ENCODE measurements at places on chromosomes 5 and 9.
A peak's percentile ranks its signal among the peaks of the same experiment; 100 is the strongest.

DNA sequence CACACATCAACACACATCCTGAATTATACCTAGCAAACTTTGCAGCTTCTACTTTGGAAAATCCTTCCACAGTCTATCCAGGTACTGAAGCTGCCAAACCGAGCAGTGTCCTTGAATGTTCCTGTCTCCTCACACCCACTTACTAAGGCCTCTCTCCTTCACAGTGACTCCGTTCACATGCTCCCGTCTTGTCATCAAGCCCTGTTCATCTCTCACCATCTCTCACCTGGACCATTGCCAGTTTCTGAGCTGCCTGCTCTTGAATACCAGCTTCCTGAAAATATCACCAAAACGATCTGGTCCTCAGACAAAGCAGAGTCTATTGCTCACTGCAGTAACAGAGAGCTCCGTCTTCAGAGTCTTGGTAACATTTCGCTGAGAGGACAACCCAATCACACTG is 57.4 kb downstream of the GCNT1 start:
- DNase-seq = no peak

GRCh38 chr5:161847941-161848391 is at the start of gene GABRA1:
TSS of gene GABRA1 (plus strand) at chr5:161848120. CDS start at chr5:161850811, 2,691 bp downstream.
- no peak for DNase-seq

DNA sequence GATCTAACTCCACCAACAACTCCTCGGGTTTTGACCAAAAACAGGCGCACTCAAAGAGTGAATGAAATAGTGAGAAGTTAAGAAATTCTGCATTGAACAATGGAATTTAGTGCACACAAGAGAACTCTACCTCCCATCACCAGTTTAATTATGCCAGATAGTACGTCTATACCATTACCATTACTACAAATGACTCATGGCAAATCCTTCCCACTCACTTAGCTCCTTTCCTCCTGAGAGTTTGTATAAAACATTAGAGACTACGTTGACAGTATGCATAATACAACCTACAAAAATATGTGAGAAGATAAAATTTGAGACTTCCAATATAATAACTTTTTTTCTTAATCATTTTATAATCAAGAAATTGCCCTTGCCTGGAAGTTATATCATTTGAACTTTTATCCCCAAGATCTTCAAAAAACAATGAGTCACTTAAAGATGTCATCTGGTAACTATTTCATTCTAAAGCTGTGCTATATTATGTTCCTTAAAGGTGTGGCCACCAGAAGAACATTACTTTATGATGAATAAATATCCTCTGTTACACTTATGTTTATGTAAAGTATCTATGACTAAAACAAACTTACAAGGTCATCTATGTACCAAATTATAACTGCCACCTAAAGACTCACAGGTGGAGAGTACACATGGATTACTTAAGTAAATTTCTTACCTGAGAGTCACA is 297.9 kb upstream of the PTGER4 start:
- no peak for DNase-seq

DNA sequence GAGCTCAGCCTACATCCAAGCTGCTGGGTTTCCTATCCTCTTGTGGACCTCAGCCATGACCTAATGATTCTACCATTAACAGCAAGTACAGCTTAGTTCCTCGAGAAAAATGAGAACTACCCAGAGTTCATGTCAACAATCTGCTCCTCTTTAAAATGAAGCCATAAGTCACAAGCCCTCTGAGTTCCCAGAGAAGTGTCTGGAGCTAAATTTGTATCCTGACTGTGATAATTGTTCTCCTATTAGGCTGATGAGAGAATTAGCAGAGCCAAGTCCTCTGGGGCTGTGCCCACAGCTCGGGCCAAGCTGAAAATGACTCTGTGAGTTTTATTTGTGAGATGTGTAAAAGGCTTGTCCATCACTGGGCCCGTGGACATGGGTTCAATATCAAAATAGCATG is 145.1 kb upstream of the SMIM23 start:
- DNase-seq = no peak

DNA sequence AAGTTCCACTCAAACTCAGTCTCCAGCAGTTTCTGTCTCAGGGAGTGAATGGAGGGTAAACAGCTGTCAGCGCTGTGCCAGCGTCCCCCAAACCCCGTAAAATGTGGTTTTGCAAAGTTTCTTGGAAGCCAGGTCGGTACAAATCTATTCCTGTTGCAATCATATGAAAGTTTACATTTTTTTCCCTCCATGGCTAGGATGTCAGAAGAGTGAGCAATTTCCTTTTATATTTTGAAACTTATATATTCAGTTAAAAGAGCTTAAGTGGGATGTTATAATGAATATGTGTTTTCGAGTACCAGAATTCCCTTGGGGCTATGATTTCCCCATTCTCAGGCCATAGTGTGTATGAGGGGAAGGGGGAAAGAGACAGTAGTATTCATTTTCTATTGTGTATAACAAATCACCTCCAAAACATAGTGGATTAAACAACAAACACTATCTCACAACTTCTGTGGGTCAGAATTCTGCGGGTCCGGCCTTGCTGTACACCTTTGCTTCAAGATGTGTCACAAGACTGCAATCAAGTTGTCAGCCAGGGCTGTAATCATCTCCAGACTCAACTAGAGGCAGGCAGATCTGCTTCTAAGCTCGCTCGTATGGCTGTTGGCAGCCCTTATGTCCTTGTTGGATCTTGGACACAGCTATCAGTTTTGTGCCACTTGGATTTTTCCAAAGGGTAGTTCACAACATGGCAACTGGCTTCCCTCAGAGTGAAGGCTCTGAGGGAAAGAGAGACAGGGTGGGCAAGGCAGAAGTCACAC is 107.4 kb downstream of the SNX18 start:
- DNase-seq = peak; percentile 19

- no peak for DNase-seq
These were observed 117.4 kb upstream of the PANK3 start for GRCh38 chr5:168696611-168697010.

GRCh38 chr5:88679638-88680037 is 203.3 kb downstream of the MEF2C start:
- no peak for DNase-seq

DNA sequence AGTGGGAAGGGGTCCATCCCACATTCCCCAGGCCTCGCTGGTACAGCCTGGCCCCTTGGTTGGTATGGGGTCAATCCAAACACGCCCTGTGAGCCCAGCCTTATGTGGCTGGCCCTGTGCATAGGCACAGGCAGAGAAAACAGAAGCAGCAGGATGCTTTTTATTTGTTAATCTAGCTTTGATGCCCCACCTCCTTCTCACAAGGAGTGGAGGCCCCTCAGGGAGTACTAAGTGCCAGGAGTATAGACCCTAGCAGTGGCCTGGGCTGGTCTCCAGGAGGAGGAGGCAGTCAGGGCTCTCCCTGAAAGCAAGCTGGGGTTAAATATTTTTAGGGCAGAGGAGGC is 14.6 kb upstream of the TCF7 start:
- no peak for DNase-seq

- no peak for DNase-seq
These were observed 334.9 kb downstream of the PARP8 start for GRCh38 chr5:51001227-51001923.

GRCh38 chr5:41707853-41708603 is 162.2 kb downstream of the OXCT1 start:
- DNase-seq = no peak

DNA sequence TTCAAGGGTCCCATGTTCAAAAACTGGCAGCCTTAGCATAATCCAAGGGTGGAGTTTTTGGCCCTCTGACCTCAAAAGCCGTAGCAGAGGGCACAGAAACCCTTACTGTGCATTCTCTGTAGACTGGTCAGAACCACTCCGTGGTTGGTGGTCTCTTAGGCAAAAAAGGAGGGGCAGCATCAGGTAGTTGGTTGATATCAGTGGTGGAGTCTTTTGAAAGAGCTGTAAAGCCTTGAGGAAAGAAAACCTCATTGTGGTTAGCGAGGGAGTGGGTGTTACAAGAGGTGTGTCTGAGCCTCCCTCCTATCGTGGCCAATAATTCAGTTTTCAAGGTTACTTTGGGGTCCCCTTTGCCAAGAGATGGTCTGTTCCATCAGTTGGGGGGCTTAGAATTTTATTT is 40.9 kb downstream of the ARHGEF28 start:
- no peak for DNase-seq

DNA sequence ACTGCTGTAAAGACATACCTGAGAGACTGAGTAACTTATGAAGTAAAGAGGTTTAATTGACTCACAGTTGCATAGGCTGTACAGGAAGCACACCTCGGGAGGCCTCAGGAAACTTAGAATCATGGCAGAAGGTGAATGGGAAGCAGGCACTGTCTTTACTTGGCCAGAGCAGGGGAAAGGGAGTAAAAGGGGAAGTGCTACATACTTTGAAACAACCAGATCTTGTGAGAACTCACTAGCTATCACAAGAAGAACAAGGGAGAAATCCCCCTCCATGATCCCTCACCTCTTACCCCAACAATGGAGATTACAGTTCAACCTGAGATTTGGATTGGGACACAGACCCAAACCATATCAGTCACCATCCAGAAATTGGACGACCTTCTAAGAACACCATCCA is 1285.8 kb upstream of the CDH9 start:
- DNase-seq = no peak

GRCh38 chr5:57036761-57037160 is 84.8 kb upstream of the MIER3 start:
- DNase-seq = no peak

GRCh38 chr5:83472508-83473345 is 1.2 kb downstream of the VCAN start:
- no peak for DNase-seq

DNA sequence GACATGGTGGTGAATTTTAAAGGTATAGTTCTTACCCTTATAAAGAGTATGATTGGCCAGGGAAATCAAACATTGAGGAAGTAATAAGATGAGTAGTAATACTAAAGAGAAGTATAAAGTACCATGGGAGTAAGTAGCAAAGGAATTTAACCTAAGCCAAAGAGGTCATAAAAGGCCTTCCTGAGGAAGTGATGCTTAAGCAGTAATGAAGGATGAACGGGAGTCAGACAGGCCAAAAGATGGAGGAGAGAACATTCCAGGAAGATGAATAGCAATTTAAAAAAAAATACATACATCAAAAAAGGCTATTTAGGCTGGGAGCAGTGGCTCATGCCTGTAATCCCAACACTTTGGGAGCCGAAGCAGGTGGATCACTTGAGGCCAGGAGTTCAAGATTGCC is 29.0 kb downstream of the KLHL3 start:
- DNase-seq = no peak

GRCh38 chr5:55575815-55576583 is 41.2 kb upstream of the PLPP1 start:
- peak; percentile 69 for DNase-seq

DNA sequence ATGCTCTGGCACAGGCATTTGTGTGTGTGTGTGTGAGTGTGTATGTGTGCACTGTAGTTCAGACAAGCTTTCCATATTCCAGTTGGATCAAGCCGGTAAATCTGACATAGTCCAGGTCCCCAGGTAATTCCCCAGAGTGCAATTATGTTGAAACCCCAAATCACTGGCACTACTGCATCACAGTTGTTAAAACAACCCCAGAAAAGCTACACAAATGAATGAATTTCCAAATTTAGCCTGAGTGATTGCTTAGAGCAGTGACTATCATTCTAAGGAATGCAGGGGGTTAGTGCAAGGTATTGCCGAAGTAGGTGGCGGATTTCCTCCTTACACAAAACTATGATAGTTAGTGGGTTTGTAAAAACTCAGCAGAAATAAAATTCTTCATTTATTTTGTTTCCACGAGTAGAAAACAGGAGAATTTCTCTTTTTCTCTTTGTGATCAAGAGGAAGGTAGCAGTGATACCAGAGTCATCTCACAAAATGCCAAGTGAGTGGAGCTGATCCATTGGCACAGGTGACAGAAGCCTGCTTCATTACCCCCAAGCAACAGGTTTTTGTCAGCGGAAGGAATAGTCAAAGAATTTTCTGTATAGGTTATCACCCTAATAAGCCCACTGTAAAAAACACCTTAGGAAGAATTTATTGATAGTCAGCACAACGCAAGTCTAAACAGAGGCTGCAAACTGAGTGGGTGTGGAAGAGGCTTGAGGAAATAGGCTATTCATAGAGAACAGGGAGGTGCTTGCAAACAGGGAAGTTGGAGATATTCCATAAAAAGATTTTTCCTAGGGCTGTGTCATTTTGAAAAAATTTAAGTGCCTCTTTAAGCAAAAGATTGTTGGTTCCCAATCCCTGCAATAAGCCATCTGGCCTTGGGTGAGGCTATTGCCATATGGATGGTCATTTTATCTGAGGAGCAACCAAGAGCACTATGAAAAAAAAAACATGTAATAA is 385.1 kb downstream of the CHSY3 start:
- no peak for DNase-seq

DNA sequence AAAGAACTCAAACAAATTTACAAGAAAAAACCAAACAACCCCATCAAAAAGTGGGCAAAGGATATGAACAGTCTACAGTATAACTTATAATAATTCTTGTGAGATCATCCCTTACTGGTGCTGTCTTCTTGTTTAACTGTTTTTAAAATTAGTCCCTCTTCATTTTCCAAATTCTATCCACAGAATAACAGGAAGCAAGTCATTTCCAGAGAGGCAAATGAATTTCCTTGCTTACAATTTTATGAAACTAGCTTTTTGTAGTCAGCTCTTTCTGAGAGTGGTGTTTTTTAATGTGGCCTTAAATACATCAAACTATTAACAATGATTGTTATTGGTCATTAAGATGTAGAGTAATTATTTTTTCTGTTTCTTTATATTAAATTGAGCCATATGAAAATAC is 40.6 kb downstream of the FAM174A start:
- DNase-seq = no peak

- no peak for DNase-seq
These were observed 31.6 kb downstream of the DTWD2 start for GRCh38 chr5:118956727-118957126.

DNA sequence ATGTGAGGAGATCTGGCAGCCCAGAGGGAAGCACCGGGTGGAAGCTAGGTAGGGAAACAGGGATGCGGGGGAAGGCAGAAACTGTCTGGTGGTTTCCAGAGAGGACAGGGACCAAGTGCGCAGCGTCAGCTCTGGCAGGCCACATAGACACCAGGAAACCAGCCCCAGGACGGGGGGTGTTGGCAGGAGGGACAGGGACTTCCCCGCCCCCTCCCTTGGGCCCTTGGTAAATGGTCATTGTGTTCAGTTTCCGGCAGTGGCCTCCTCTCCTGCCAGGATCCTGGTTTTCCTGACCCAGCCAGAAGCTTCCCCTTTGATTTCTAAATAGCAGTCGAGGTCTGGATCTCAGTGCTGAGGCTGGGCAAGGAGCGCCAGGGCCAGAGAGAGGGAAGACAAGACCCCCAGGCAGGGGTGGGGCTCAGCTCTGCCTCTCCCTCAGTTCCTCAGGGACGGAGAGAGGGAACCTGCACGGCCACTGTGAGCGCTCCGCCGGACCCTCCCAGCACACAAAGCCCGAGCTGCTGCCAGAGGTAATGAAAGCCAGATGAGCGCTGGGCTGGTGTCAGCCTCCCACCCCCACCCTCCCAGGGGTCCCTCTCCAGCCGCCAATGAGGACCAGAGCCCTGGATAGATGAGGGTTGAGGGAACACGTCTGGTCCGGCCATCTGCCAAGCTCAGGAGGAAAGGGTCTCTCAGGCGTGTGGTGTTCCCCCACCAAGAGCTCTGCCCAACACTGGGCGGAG is 1.8 kb downstream of the RALGDS start:
- no peak for DNase-seq

DNA sequence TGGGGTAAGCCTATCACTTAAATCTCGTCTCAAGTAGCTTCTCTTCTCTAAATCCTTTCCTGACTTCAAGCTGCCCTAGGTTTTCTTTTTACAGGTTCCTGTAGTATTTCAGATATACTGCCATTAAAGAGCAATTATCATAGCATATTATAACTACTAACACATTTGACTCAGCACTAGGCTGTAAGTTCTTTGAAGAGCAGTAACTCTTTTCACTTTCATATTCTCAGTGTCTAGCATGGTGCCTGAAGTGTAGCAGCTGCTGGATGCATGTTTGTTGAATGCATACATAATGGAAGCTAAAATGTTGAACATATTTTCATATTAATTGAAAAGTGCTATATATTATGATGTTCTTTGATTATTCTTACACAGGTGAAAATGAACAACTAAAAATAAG is 22.5 kb downstream of the CCDC152 start:
- no peak for DNase-seq

Measured in GF-D8 (cell line).